NT2/D1 (cell line): ENCODE measurements at places on chromosomes 4 and X.
A peak's percentile ranks its signal among the peaks of the same experiment; 100 is the strongest.

DNA sequence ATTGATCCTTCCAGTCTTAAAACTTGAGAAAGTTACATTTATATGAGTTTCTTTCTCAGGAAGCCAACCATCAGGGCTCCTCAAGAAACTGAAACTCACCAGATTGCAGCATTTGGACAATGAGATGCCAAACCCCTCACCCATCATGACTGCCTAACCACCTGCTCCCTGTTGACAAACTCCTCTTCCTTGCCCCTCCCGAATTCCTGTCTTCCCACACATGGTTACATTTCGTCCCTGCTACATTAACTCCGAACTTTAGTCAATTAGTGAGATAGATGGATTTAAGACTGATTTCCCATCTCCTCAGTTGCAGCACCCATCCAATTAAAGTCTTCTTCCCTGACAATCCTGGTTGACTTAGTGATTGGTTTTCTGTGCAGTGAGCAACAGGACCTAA lies 118.7 kb downstream of the ZNF330 start:
- DNase-seq, result no peak

GRCh38 chr4:107902715-107903114 lies 28.6 kb upstream of the CYP2U1 start:
- no peak for DNase-seq

DNA sequence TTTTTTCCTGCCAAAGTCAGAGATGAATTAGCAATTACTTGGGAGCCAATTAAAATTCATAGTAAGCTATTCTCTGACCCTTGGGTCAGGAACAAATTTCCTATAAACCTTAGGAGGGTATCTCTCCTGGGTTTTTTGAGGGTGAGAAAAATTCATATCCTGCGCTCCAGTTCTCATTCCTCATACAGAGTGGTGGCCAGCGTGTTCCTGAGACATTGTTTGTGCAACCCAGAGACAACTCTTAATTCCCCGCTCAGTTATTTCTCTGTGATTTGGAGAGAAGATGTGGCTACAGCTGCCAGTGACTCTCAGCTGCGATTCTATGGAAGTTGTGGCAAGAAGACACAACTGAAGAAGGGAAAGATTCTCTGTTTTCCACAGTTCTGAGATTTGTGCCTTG lies 37.9 kb upstream of the CBR4 start:
- DNase-seq, result no peak

DNA sequence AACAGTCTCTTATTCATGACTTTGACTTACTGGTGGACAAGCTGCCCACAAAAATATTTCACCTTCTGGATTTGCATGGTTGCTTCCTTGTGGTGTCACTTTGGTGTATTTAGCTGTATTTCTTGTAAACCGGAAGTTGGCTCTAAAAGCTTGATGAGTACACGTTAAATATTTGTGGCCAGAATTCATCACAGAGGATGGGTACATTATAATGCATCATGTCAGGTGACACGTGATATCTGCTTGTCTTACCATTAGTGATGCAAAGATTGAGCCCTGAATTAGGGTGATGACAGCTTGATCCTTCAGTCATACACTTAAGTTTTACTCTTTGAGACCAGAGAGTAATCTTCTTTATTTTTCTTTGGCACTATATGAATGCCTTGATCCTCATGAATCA lies 188.3 kb upstream of the RPS6KA3 start:
- no peak for DNase-seq

DNA sequence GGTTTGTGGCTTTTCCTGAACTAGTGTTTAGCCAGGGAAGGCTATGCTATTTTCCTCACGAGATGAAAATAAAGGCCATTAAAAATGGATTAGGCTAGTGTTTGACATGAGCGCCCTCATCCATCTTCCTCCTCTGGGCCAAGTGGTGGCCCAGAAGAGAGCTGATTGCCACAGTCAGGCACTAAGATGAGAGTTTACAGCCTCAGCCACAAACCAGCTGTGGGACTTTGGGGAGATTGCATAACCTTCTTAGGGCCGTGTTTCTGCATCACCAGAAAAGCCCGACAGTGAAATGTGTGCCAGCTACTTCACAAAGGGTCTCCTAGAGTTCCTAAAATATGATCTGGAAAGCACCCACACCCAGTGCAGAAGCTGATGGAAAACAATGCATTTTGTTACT lies 42.3 kb upstream of the LNX1 start:
- no peak for DNase-seq

- DNase-seq, result no peak
These were observed 923.3 kb downstream of the FAT4 start for GRCh38 chr4:126238013-126238412.

DNA sequence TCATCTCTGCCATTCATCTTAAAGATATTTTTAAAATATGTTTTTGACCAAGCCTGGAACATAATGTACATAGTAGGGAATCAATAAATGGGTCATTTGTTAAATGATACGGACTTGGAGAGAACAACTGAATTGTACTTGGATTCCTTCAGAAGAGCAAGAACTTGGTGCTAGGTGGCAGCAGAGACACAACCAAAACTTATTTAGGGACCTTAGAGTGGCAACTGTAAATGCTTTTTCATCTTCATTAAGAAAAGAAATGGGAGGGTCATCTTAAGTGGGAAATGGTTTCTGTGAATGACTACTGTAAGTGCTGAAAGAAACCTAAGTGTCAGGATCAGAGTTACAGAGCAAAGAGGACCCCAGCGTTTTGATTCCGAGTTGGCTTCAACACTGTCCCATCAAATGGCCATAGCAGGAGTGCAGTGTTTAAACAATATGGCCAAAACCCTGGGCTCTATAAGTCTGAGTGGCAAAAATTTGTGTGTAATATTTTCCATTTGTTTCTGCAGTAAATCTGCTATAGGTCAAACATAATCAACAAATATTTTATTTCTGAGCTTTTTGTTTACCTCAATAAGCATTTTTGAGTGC lies 213.6 kb downstream of the PALLD start:
- DNase-seq, result peak; percentile 6

DNA sequence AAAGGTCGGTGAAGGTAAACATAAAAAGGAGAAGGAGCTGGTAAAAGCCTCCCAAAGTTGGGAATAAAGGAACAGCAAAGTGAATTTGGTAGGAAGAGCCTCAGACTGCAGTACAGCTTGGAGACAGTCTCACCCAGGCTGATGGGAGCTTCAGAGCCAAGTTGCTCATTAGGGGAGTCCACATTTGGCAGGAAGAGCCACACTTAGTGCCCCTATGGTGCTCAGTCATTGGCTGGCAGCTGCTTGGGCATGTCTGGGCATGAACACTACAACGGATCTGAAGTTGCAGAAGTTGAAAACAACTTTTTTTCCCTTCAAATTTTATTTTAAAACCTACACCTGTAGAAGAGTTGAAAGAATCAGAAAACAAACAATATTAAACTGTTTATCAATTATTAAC lies 2497.3 kb downstream of the ARAP2 start:
- DNase-seq, result no peak

- no peak for DNase-seq
These were observed 946.4 kb downstream of the PDHA2 start for GRCh38 chr4:96786306-96786705.

DNA sequence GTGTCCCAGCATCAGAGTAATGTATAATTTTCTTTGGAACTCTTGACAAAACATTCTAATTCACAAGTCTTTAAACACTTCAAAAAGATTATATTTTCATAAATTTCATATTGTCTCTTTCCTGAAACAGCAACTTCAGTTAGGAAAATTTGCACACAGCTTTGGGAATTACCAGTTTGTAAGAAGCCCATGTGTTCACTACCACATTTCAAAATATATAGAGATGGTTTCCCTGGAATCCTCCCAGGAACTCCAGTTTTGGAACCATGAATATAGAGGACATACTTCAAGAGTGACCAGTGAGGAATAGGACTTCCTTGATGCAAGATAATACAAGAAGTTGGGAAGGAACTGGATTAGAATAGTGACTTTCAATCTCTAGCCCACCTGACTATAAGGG lies 28.7 kb upstream of the HPGDS start:
- no peak for DNase-seq

DNA sequence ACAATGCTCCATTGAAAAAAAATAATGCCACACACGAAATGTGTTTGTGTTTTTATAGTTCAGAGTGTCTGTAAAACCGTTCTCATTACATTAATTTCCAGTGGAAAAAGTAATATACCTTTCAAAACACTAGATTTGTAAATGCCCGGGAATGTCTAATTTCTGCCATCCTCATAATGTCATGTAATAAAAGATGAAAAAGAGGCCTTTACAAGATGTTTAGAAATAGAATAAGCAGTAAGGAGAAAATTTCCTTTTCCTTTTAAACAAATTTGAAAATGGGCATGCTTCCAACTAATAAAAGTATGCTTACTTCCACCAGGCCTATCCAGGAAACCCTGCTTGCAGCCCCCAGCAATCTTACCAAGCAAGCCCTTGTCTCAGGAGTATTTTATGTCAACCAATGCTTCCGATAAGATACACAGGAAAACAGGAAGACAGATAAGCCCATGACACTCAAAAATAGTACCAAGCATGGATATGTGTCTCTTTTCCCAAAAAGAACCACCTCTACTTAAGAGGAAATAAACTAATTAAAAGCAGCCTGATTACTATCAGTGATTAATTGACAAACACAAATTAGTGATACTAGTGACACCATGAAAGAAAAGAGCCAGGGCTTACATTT lies 894.7 kb upstream of the INTU start:
- no peak for DNase-seq

DNA sequence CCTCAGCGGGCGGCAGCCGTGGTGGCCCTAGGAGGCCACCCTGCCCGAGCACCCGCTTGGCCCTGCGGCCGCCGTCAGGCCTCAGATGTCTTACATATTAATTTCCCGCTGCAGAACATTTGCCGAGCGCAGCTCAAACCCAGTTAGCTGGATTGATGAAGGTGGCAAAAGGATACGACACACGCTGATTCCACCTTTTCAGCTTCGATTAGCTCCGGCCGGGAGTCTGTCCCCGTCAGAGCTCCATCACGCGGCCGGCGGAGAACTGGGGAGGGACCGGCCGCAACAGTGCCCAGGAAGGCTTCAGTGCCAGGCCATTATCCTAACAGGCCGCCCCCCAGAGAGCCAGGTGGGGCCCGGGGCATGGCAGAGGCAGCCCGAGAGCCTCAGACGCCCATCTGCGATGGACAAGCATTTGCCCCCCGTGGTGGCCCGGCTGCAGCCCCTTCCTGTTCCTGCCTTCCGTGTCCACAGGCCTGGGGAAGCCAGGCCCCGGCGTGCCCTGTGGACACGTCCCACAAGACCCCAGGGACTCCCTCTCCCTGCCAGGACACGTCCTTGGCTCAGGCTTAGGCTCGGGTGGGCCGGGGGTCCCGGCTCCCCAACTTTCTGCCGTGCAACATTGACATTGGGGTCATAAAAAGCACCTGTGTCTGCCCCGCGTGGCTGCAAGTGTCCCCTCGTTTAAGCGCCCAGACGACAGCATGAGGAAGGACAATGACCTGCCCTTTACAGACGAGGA lies 133.8 kb upstream of the NKX1-1 start:
- no peak for DNase-seq

- DNase-seq, result no peak
These were observed 23.7 kb upstream of the HMX1 start for GRCh38 chr4:8895295-8895694.

DNA sequence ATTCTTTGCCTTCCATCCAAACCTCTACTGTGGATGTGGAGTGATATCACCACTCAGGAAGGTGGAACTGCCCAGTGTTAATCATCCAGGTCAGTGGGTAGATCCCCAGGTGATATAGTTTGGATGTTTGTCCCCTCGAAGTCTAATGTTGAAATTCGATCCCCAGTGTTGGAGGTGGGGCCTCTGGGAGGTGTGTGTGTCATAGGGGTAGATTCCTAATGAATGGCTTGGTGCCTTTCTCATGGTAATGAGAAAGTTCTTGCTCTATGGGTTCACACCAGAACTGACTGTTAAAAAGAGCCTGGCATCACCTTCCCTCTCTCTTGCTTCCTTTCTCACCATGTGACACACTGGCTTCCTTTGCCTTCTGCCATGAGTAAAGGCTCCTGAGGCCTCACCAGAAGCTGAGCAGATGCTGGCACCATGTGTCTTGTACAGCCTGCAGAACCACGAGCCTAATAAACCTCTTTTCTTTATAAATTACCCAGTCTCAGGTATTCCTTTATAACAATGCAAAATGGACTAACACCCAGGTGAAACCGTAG lies 6.8 kb upstream of the SOWAHB start:
- peak; percentile 42 for DNase-seq
